H1 (cell line): ENCODE measurements at places on chromosomes 5 and 9. TPM values are rescaled to one million over a fixed set of nuclear protein-coding genes. Genes with fewer than 3 reads are reported as not detected.

DNA sequence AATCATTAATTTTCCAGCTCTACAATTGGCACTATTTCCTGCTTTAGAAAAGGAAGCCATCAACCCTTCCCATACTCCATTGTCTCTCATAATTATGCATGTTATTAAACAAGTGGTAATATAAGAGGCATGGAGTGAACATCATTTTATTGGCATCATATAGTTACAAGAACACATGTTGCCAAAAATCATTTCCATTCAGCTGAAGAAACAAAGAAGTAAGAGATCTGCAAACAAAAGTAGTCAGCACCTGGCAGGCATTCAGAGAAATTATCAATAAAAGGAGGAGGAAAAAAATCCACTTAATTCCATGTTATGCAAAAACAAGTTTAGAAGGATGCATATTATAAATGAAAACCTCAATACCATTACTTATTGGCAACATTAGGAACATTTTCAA lies 1208.2 kb upstream of the C9orf72 start:
- no peak for DNase-seq

GRCh38 chr5:172428224-172429166 lies 25.8 kb downstream of the SH3PXD2B start:
- no peak for DNase-seq

EQTN gene
- 0.52 TPM in 1 of 2 replicates, not detected in the other for total RNA-seq

HTR4 gene
- not detected in 2 replicates for total RNA-seq

GRCh38 chr9:135811801-135812200 lies 95.5 kb downstream of the CAMSAP1 start:
- no peak for DNase-seq

GRCh38 chr5:18732556-18733479 lies 1098.6 kb downstream of the TAF11L14 start:
- no peak for DNase-seq

- DNase-seq = no peak
Measured at GRCh38 chr9:91271156-91271555, 90.6 kb downstream of the AUH start.

DNA sequence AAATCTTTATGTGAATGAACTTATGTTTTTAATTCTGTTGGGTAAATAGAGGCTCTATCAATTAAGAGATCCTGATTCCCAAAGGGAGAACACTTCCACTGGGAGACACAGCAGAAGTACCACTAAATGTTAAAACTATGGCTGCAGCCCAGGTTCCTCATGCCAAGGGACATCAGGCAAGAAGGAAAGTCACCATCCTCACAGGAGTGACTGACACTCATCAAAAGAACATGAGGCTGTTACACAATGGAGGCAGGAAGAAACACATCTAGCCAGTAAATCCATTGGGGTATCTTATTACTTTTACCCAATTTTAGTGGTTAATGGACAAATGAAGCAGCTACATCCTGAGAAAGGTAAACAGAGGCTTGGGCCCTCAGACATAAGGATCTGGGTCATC lies 94.4 kb downstream of the MAPKAP1 start:
- DNase-seq = no peak

PRKACG gene
- total RNA-seq = not detected in 2 replicates

- DNase-seq = no peak
Measured at GRCh38 chr5:68265347-68265746, 49.8 kb downstream of the PIK3R1 start.
